GM13976 (cell line): ENCODE measurements at places on chromosomes 12 and 14.

DNA sequence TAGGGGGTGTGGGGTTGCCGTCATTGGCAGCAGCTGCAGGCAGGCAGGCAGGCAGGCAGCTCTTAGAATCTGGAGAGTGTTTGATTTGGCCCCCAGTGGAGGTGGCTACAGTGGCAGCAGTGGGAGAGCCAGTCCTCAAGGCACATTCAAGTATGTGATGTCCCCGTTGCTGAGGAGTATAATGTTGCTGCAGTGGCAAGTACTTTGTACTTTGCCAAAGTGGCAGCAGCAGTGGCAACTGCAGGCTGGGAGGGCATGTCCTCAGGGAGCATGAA is 147.1 kb downstream of the PAPOLA start:
- DNase-seq, result no peak

- DNase-seq, result no peak
Observed at GRCh38 chr12:51103977-51104376, 20.6 kb upstream of the CSRNP2 start.

- no peak for DNase-seq
Observed at GRCh38 chr12:26711569-26711968, 121.4 kb downstream of the ITPR2 start.

DNA sequence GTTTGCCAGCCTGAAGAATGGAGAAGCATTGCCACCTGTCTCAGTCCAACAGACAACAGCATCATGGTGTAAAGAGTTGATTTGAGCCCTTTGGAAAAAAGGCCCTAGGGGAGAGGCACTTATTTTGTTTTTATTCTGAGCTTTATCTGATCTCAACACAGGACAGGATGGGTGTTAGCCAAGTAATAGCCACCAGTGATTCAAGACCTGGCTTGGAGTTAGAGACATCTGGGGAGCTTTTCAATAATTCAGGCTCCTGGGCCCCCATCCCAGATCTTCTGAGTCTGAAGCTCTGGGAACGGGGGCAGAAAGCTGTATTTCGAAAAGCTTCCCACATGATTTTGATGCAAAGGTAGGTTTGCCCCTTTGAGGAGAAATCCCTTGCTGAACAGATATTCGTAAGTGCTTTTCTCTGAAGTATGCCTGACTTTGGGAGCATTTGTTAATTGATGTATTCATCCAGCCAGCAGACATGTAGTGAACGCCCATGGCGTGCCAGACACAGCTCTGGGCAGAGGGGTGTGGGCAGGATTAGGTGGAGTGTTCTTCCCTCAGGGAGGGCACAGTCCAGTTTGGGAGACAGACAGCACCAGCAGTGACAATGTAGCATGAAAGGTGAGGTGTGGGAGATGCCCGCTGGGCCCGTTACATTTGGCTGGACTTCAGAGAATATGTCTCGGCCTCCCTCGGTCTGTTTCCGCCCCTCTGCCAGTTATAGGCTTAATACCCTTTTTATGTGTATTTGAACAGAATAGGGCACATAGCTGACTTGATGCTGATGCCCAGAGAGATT is 72.5 kb downstream of the TSPAN9 start:
- DNase-seq, result no peak
